ENCODE measurements at places on chromosomes 7 and 10.
A peak's percentile ranks its signal among the peaks of the same experiment; 100 is the strongest.

DNA sequence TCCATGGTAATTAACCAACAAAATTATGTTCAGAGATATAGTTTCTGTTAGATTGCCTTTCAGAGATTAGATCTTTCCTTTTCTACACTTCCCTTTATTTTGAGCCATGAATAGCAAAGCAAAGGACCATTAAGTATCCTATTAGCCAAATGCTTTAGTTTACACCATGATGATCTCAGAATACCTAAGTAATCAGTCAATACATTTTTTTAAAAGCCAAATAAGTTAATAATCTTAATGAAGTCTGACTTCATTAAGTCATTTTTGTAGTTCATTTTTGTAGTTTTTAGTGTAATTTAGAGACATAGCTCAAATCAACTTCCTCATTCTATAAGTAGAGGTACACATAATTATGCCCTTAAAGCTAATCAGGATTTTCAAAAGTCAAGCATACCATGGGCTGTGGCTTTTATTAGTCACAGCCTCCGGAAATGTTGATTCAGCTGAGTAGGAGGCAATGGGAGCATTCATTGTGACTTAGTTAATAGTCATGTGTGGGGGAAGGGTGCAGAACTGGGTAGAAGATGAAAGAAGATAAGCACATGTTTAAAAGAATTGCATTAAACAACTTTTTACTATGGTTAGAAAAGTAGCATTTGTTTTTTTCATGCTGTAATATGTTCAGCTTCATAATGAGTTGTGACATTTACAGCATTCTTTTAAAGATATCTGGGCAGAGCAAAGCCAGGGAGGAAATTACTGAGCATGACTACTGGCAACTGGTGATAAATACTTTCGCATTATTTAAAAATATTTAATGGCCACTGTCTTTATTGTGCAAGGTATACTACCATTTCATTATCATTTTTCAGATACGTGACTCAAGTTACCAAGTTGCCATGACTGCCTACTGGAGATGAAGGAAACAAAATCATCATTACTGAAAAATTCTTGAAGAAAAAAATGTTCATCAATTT, 57.3 kb upstream of the CCDC71L start:
- DNase-seq: peak; percentile 94

GRCh38 chr10:122267849-122268737, 3.0 kb upstream of the BTBD16 start:
- DNase-seq: peak; percentile 12

GRCh38 chr7:149489391-149490024, 8.1 kb downstream of the ZNF746 start:
- no peak for DNase-seq

DNA sequence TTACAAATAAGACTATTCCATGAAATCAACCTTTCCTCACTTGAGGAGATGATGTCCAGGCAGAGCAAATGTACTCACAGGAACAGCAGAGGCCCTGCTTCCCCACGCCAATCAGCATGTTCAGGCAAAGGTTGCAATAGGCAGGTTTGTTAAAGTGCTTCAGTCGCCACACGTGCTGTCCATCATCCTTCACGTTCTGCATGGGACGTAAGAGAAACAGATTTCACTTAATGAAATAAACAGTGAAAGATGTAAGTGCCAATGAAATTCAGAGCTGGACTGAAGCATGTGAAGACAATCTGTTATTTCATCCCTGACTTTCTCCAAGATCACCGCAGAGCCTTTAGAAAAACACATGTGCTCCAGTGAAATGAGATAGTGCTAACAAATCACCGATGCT, 217.4 kb downstream of the DGKB start:
- no peak for DNase-seq

- DNase-seq: no peak
Observed at GRCh38 chr7:12477620-12478019, 74.0 kb upstream of the VWDE start.

GRCh38 chr7:106770191-106770590, 94.9 kb upstream of the PIK3CG start:
- DNase-seq: no peak

- no peak for DNase-seq
Observed at GRCh38 chr7:20593501-20593900, 22.0 kb upstream of the ABCB5 start.

- DNase-seq: no peak
Observed at GRCh38 chr7:37816922-37817590, 31.3 kb upstream of the NME8 start.
